Osteocyte (in vitro differentiated cells): ENCODE measurements at places on chromosomes 3 and 15. TPM values are rescaled to one million over a fixed set of nuclear protein-coding genes. Genes with fewer than 3 reads are reported as not detected.
A peak's percentile ranks its signal among the peaks of the same experiment; 100 is the strongest.

DNA sequence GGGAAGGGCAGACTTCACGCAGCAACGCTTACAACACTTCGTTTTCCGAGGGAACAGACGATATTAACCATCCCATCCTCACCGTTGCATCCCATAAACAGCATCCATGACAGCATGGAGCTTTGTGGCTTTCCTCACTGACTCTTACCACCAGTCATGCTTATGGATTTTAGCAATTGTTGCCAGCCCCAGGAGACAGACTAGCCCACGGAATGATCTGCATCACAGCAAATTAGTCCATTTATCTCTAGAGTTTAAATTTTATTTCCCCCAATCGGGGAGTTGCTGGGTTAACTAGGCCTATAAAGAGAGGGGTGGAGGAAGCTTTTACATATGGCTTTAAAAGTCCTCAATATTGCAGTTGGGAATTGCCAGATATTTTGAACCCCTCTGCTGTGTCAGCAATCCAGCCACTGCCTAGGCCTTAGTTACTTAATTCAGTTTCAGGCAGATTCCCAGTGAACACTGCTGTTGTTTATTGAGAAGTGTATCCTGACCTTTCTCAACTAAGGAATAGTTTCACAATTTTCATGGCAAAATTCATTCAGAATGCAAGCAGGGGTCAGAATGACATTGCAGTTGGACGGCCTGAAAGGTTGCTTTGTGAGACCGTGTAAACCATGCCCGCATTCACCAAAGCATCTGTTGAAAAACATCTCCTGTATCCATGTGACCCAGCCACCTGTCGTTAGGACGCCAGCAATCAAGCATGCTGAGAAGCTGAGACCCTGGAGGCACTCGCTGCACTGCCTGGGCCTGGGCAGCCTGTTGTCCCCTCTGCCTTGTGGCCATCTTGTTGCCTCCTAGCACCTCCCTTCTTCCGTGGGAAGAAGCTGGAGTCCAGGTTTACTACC lies 397.4 kb upstream of the TPM1 start:
- DNase-seq: peak; percentile 48

DNA sequence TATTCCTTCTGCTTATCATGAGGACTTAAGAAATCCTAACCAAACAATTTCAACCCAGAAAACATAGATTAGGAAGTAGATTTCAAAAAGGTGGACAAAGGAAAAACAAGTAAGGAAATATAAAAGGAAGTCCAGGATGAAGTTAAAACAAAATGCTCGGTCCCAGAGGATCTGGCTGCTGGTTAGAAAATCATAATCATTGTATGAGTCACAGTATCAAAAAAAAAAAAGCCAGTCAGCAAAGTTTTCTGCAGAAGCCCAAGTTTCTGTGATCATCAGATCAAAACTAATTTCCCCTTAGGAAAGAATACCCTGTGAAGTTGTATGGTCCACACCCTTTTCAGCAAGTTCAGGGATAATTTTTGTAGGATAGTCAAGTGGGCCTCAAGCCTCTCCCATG lies 43.0 kb upstream of the LRTM1 start:
- no peak for DNase-seq

DNA sequence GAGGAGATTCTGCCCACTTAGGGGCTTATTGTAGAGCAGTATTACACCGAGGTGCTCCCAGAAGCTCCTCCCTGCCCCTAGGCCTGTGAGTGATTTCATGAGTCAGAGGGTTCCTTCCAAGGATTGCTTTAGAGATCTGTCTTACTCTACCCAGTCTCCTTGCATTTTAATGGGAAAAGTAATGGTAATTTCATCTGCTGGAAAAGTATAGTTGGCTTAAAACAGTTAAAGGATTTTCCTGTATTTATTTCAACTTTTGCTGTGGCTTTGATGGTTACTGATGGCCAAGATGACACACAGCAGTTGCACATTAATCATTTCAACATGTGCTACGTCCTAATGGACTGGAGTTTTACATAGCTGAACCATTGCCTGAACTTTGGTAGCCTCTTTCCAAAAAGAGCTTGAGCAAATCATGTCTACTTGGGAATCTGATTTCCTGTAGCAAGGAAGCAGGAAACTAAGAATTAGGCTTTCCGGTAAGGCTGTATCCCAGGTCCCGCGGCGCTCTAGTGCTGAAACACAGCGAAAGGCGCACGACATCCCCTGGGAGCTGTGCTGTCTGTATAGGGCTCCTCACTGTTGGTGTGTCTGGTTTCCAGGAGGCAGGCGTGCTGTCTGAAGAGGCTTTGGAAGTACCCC lies 9.2 kb upstream of the PGPEP1L start:
- peak; percentile 77 for DNase-seq

- DNase-seq: no peak
Observed at GRCh38 chr3:186949281-186949982, 19.1 kb downstream of the ST6GAL1 start.

DNA sequence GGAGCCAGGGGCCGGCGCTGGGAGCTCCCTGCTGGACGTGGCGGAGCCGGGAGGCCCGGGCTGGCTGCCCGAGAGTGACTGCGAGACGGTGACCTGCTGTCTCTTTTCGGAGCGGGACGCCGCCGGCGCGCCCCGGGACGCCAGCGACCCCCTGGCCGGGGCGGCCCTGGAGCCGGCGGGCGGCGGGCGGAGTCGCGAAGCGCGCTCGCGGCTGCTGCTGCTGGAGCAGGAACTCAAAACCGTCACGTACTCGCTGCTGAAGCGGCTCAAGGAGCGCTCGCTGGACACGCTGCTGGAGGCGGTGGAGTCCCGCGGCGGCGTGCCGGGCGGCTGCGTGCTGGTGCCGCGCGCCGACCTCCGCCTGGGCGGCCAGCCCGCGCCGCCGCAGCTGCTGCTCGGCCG lies 1.5 kb downstream of the SMAD6 start:
- no peak for DNase-seq

DNA sequence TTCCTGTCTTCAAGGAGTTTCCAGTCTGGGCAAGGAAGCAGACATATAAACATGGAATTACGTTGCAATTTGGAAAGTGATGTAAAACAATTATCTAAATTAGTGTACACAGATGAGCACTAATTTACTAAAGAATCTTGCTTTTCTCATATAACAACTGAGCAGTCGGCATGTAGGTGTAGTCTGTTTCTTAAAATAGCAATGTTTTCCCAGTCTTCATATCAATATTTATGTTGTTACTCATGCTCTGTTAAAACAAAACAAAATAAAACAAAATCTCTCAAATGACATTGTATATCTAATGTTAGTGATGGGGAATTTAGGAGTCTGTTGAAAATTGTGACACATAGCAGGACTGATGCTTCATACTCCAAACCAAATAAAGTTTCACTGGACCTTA lies 75.6 kb downstream of the SAMMSON start:
- DNase-seq: no peak

DNA sequence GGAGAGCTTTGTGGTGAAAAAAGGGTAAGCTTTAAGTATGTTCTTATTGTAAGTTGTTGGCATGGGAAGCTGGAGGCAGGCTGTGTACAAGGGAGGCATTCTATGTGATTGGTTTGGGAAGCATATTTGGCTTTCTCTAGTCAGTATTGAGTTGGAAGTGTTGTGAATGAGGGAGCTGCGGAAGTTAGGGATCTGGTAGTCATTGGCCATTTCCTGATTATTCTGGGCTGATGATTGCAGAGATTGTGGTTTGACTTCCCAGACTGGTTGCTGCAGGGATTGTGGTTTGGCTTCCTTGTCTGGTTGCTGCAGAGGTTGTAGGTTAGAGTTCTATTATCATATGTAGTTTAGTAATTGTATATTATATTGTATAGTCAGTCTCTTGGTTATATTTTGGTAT lies 21.0 kb downstream of the STXBP5L start:
- DNase-seq: no peak

- DNase-seq: no peak
Observed at GRCh38 chr3:178680489-178680888, 144.3 kb downstream of the KCNMB2 start.

DNA sequence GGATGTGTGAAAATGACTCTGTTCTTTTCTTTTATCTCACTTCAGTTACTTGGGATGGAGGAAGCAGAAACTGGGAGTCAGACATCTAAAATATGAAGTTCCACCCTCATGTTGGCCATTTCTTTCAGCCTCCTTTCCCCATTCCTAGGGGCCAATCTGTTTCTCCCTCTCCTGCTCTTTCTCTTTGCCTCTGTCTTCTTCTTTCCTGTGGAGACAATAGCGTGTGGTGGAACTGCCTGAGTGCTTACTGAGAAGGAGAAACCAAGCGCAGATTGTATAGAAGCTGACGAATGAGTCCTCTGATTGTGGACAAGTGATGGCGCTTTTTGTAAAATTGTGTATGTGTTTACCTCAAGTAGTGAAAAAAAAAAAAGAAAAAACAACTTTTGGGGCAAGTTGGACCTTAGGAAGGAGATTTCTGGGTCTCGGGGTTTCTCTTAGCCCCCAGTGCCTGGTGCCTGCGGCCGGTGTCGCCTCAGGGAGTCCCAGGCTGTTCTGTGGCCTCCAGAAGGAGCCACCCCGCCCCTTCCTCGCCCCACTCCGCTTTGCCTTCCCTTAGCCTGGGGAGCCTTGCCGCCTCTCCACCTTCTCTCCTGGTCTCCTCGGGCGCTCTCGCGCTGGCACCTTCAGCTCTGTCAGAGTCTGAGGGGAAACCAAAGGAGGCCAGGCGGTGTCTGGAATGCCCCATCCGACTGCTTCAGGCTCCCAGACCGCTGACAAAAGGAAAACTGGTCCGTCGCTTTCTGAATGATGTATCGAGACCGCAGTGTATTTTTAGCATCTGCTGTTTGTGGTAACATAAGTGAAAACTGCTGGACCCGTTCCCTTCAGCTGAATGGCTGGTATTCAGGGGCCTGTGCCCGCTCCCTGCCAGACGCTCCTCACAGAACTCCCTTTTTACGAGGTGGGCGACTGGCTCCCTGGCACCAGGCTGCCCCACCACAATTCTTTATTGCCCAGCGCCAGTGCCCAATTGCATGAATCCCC lies 30.1 kb downstream of the SCG5 start:
- DNase-seq: no peak

Gene LRRC34
- total RNA-seq: 1.5 and 2.0 TPM in 2 replicates

Gene SMAD6
- 14.6 and 17.5 TPM in 2 replicates for total RNA-seq

Gene MORC1
- total RNA-seq: not detected in 2 replicates
